ENCODE measurements at places on chromosomes 7 and 10.

- DNase-seq = no peak
These were observed 2.5 kb upstream of the GPR146 start for GRCh38 chr7:1041551-1042491.

DNA sequence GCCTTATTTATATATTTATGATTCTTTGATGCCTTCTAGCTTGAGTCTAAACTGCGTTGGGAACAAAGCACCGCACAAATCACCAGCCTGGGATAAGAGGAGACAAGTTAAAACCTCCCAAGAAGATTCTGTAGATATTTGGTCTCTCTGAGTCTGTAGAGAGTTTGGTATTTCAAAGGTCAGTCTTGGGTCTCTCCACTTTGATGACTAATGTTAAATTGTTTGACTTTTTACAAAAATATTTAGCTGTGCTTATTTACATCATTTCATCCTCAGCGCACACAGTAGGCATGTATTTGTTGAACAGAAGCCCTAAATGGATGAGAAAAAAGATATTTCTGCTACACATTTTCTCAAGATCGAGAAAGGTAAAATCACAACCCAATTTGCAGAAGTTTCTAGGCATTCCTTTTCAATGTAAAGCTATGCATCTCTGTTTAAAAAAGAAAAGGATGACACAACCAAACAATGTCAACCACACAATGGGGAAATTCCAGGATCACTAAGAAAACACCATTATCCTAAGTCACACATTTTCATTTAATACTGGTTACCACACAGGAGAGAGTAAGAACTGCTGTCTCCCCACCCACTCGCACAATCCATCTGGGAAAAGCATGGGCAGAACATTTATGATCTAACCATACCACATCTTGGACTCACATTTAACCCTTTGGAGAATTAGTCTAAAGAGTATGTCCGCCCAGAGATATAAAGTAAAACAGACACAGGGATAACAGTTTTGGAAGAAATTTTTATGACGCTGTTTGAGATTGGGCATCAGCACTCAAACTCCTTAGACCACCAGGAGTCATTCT is 4.4 kb downstream of the CDK6 start:
- DNase-seq = no peak

- no peak for DNase-seq
These were observed 84.0 kb downstream of the C1GALT1 start for GRCh38 chr7:7266257-7266881.

- no peak for DNase-seq
These were observed 41.8 kb upstream of the TSPAN13 start for GRCh38 chr7:16711730-16712129.

GRCh38 chr10:31278279-31278941 is 40.6 kb upstream of the ZEB1 start:
- no peak for DNase-seq
